NCI-H1694 treated with DMSO at 0.1 percent for 48 hours (cell line): ENCODE measurements at places on chromosomes 2 and 18.

- peak; percentile 85 for DNase-seq
Observed at GRCh38 chr2:172806493-172806892, 70.8 kb downstream of the RAPGEF4 start.

DNA sequence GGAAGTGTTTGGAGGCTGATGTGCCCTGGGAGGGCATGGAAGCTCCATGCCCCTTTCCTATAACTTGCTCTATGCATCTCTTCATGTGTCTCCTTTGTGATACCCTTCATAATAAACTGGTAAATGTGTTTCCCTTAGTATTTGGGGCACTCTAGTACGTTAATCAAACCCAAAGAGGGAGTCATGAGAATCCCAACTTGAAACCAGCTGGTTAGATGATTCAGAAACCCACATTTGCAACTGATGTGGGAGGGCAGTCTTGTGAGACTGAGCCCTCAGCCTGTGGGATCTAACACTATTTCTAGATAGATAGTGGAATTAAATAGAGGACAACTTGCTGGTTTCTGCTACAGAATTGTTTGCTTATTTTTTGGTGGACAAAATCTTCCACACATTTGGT is 20.3 kb downstream of the ANKRD30B start:
- DNase-seq: no peak

- no peak for DNase-seq
Observed at GRCh38 chr2:238504181-238504931, 77.6 kb downstream of the ASB1 start.

GRCh38 chr2:29267720-29268119 is 152.5 kb downstream of the CLIP4 start:
- DNase-seq: no peak

DNA sequence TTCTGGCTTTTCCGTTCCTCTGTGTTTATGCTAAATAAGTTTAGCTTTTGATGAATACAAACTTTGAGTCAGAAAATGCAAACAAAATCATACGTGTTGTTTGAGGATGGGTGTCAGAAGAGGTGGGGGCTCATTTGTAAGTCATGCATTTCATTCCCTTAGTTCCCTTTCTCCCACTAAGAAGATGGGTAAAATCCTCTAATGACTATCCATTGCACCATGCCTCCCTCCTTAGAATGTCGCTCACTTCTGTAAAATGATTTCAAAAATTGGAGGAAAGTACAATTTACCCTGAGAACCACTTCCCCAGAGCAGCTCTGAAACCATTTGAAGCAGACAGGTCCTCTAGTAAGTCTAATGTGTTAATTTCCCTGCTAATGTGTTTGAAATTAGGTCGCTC is 629.6 kb upstream of the VRK2 start:
- DNase-seq: no peak
